ENCODE measurements at places on chromosomes 5 and 9.

DNA sequence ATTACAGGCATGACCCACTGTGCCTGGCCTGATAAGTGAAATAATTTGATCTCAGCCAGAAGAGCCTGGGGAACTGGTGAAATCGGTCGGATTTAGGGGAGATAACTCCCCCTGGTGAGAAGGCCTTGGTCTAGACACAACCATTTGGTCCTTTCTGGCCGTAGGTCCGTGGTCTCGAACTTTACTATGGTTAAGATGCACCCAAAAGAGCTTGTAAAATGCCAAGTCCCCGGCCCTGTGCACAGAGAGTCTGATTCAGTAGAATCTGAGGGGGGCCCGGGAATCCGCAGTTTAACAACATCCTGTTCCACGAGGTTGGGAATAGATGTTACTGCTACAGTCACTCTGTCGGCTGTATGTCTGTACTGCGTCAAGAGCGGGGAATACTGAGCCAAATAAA, 140.7 kb downstream of the C9orf50 start:
- DNase-seq = no peak

DNA sequence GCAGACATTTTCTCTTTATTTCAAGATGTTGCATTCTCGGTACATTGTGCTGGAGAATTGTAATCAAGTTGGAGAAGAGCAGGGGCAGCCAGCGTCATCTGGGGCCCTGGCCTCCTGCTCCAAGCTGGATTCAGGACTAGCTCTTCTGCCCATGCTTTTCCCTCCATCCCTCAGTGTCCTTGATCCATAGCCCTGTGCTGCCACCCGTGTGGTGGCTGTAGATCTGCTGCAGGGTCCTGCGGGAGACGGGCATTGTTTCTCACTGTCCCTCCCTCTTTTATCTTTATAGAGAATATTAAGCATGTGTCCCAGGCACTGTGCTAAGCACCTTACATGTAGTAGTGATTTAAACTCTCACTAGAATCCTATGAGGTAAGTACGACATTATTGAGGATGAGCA, 60.5 kb upstream of the HAND1 start:
- no peak for DNase-seq

DNA sequence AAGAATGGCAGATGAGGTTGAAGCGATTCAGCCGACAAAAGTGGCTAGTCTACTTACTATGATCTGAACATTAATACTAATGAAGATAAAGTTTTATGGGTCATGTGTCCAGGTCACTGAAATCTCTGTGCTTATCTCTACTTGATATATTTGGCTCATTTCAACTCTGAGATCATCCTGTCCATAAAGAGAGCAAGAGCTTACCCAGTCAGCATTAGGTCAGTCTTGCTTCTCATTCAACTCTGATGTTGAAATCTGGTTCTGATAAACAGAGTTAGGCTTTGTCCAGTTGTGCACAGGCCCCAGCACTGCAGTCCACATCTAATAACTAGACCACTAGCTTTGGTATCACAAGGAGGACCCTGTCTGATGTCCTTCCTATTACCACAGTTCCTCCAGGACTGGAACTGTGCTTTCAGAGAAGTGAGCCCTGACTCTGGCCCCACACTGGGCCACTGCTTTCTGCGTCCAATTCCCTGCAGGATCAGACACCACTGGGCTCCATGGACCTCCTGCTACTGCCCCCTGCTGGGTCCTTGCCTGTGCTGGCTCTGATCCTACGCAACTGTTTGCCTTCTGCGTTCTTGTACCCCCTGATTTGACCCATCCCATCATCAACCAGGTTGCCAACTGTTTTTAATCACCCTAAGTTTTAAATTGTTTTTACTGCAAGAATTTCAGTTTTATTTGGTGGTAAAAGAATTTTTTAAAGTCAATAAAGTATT, 23.7 kb upstream of the FAM120A start:
- DNase-seq = no peak

- no peak for DNase-seq
Measured at GRCh38 chr5:141646026-141646425, 5.2 kb downstream of the FCHSD1 start.

DNA sequence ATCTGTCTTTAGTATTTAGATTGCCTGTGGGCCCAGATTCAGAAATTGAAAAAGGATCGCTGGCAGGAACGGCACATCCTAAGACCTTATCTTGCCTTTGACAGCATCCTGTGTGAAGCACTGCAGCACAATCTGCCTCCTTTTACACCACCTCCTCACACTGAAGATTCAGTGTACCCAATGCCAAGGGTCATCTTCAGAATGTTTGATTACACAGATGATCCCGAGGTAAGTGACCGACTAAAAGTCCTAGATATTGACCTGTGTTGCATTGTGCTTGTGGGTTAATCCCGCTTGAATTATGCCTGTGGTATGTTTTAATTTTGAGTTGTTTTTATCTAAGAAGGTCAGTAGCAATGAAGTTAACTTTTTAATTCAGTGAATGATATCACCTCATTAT, 14.4 kb downstream of the NCBP1 start:
- DNase-seq = no peak

DNA sequence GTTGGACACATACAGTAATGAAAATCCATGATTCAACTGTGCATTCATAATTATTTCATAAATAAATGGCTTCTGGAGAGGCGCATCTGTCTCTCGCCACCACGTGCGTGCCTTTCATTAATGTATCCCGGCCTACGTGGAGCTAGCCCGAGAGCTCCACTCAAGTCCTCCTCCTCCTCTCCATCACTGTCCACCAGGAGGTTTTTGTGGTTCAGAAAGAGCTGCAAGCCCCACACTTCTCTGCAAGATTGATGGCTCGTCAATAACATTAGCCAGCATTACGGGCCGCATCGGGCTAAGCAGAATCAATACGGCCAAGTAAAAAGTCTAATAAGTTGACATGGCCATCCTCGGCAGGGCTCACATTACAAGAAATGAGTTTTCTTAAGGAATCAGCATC, 499.8 kb downstream of the BNC2 start:
- no peak for DNase-seq

GRCh38 chr5:154394307-154394706, 51.5 kb upstream of the SAP30L start:
- no peak for DNase-seq

DNA sequence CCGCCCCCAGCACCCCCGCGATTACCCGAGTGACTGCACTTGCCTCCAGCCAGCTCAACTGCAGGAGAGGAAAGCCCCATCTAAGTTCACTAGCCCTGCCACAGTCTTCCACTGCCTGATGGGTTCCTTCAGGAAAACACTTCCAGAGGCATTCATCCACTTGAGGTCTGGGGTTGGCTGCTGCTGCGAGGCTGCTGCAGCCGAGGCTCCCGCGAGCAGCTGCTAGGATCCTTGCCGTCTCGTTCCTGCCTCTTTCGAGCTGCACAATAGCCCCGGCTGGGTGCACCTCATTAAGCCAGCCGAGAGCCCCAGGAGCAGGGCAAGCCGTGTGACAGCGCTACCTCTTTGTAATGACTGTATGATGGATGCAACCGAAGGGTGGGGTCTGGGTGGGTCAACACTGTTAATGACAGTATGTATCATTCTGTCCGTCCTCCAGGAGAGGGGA, 24.2 kb upstream of the ELAVL2 start:
- no peak for DNase-seq

- DNase-seq = no peak
Measured at GRCh38 chr9:25935188-25935587, 256.9 kb upstream of the TUSC1 start.

DNA sequence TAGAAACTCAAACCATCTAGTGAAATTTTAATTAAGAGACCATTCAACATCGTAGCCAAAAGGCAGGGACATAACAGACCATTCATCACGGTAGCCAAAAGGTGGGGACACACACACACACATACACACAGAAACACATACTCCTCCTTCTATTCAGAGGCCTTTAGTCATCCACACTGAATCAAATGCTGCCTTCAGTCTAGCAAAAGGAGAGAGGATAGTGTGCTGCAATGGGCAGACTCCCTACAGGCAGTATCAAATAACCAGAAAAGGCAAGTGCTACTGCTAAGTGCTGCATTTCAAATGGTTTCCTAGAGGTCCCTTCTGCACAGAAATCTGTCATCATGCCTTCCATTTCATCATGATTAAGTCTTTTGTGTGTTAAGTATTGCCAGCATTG, 303.9 kb downstream of the TRIM32 start:
- no peak for DNase-seq

DNA sequence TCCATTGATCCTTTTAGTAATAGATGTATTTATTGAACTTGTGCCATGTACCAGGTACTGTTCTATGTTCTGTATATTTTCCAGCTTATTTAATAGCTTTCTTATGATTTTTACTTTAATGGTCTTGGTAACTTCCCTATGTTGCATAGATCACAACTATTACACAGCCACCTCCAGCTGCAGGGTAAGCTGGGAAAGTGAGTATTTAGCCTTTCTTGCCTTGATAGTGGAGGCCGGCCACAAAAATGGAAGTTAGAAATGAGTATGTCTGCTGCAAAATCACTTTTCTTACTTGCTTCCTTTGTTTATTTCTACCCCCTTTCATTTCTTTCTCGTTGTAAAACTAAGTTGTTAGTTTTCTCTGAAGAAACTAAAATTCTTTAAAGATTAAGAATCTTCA, 43.1 kb upstream of the ANKDD1B start:
- no peak for DNase-seq

DNA sequence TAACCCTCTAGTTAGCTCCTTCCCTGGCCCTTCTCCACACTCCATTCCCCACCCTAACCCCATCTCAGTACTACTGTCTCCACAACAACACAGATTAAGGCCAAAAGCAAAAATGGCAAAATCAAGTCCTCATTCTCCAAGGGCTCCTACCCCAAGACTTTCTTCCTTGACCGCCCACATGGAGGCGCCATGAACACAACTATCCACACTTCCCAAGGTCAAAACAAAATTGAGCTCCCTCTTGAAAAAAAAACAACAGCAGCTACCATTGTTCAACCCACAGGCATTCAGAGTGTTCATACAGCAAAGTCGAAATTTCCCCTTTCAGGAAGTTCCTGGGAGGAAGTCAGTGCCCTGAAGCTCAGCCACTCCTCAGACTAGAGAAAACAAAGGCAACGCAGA, 54.4 kb downstream of the GNAQ start:
- DNase-seq = peak; percentile 73

GRCh38 chr5:180090769-180091546, 19.4 kb upstream of the RNF130 start:
- DNase-seq = peak; percentile 14

- DNase-seq = no peak
Measured at GRCh38 chr5:2550509-2550908, 201.0 kb downstream of the IRX2 start.

DNA sequence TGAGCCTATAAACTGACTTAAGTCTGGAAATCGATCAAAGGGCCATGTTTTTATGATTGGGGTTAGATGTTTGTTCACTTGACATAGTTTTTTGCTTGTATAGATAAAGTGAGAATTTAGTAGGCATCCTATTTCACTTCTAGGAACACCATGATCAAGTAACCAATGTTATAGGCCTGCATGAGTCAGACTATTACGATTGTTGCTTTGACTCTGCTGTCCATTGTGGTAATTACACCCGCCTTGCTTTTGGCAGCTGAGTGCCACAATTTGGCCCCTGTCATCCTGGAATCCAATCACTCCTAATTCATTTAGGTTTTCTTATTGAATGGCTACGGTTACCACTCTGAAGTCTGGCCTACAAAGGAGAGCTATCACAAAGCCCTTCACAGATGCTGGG, 67.8 kb upstream of the IL33 start:
- DNase-seq = no peak
